NCI-H1694 treated with DMSO at 0.1 percent for 48 hours (cell line): ENCODE measurements at places on chromosomes 1 and 21.

- no peak for DNase-seq
These were observed 16.4 kb upstream of the KIAA0040 start for GRCh38 chr1:175208773-175209492.

GRCh38 chr1:150579945-150580642 lies 684 bp upstream of the MCL1 start:
- DNase-seq, result no peak

- DNase-seq, result no peak
These were observed 45.1 kb downstream of the GRIK3 start for GRCh38 chr1:36989241-36989640.

DNA sequence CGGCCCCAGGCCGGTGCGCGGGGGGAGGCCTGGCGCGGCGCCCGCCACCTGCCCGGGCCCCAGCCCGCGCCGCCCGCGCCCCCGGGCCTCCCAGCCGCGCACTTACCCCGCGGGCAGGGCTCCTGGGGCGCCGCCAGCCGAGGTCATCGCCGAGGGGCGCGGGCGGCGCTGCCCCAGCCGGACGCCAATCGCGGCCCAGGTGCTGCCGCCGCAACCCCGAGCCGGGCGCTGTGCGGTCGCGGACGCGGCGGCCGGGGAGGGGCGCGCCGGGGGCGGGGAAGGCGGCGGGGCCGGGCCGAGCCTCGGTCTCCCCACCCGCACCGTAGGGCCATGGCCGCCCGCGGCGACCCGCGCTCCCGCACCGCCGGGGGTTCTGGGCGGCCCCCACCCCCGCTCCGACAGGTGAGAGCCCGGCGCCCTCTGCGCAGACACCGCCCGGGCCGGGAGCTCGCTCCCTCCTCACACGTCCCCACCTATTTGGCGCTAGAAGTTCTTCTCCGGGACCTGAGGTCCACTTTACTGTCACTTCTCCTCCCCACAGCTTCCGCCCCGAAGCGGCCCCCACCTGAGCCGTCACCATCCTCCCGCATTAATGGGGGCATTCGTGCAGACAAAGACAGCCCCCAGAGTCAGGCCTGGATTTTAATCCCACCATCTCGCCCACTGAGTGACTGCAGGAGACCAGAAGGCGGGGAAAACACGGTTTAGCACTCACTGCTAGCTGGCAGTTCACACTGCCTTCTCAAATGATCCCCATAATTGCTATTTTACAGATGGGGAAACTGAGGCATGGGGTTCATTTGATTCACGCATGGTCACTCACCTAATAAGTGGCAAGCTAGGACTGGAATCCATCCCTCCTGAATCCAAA lies at the start of gene TTC39A:
Gene TTC39A, minus strand, starts transcription at position 232 of the 871 bp plus-strand sequence. Its CDS starts 85 bp downstream, at position 147.
- no peak for DNase-seq

DNA sequence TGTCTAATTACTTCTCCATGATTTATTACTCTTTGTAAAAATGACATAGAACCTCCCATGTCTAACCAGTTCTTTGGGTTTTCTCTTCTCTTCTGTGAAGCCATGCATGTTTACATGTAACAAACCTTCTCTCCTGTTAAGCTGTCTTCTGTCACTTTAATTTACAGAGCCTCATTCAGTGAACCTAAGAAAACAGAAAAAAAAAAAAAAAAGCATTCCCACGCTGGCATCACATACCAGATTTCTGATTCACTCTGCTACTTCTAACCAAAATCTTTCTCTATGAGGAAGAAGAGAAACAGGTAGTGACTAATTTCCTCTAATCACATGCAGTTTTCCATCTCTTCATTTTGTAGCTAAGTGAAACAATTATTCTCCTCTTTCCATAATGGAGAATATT lies 141.4 kb upstream of the CXADR start:
- no peak for DNase-seq

- DNase-seq, result no peak
These were observed 18.2 kb downstream of the PHLDA3 start for GRCh38 chr1:201450721-201451291.

- DNase-seq, result no peak
These were observed 79.0 kb downstream of the CASZ1 start for GRCh38 chr1:10717296-10718082.

DNA sequence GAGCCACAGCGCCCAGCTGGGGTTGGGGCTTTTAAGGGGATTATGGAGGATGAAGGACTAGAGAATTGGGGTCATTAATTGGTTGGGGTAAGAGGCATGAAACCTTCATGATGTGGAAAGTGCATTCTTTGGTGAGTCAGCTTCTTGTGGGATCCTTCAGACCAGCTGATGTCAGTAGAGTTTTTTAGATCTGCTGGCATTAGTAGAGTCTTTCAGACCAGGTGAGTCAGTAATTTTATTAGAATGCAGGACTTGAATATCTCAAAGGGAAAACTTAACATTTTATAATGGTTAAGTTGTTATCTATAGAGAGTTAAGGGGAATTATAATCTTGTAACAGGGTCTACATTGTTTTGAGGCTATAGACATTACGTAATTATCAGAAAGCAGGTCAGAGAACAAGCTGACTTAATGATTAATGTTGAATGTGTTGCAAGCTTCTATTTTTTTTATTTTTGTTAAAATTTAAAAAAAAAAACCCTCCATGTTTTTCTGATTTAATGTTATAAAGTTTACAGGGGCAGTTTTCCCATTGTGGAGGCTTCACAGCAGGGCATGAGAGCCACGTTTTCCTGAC lies 160.9 kb upstream of the FMN2 start:
- DNase-seq, result no peak

- DNase-seq, result no peak
These were observed 62.8 kb downstream of the NVL start for GRCh38 chr1:224266915-224267856.

GRCh38 chr1:150118716-150119115 lies 31.0 kb upstream of the PLEKHO1 start:
- DNase-seq, result no peak

GRCh38 chr21:43740497-43741156 lies 21.7 kb downstream of the PDXK start:
- DNase-seq, result no peak

GRCh38 chr1:100344774-100345173 lies 7.5 kb upstream of the CDC14A start:
- DNase-seq, result no peak

DNA sequence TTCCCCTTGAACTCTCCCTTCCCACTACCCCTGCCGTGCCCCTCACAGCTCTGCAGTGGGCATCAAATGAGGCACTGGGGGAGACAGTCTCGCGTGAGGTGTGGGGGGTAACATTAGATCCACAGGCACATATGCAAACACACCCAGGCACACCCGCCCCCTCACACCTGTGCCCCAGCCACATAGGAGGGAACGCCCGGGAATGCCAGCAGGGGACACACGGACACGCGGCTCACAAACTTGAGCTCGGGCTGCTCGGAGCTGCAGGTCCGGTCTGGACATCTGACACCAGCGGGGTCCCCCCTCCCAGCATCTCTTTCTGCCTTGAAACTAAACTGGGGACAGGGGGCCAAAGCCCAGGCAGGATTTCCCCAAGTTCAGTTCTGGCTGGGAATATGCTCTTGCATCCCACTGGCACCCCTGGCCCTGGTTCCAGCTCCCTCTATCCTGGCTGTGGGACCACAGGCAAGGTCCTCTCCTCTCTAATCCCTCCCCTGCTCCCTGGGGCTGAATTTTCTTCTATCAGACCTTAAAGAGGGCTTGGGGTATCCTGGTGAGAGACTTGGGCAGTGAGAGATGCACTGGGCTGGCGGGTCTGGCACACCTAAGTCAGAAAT lies 30.6 kb downstream of the CDCP2 start:
- DNase-seq, result no peak

- DNase-seq, result no peak
These were observed 19.3 kb upstream of the PAX7 start for GRCh38 chr1:18611311-18611710.

DNA sequence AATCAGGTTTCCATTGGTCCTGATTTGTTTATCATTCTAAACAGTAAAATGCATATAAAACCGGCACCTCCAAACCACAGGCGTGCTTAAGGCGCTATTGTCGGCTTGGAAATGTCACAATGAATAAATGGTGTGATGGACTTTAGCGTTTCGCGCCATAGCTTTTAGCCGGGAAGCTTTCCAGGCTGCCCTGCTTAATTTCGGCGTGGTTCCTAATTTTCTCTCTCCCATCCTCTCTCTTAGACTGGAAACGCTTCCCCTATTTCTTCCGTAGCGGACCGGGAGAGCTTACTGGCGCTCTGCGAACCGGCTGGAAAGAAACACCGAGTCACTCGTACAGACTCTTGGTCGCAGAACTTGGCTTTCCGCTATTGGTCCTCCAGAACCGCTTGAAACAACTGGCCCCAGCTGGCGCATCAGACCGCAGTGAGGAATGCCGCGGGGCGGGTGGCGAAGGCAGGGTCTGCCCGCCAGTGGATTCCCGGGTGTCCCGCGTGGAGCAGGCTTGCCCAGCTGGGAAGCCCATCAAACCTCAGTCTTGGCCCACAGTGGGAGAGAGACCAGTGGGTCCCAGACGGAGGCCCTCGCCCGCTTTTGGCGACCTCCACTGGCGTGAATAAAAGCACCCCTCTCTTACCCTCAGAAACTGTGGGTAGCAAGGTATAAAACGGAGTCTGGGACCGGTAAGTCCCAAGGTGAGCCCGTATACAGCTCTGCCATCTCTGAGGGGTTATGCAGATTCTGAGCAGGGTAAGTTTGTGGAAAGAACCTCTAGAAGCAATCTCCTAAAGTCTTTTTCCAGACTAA lies 4.0 kb upstream of the LHX8 start:
- no peak for DNase-seq

GRCh38 chr1:78333502-78333901 lies 157.3 kb upstream of the PTGFR start:
- peak; percentile 17 for DNase-seq

DNA sequence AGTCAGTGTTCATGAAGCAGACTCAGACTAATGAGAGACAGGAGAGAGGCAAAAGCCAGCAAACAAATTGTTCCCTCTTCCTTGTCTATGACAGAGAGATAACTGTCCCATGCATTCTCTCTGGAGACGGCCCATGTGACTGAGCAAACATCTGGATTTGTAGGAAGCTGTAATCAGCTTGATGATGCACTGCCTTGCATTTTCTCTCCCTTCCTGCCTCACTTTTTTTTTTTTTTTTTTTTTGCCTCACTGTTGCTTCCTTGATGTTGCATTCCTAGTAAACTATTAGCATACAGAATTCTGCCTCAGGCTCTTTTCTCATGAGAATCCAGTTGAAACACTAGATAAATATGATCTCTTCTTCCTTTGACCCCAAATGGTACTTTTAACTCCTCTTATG lies 134.5 kb downstream of the HHIPL2 start:
- no peak for DNase-seq

GRCh38 chr1:61370913-61371279 lies 288.5 kb downstream of the NFIA start:
- DNase-seq, result no peak

DNA sequence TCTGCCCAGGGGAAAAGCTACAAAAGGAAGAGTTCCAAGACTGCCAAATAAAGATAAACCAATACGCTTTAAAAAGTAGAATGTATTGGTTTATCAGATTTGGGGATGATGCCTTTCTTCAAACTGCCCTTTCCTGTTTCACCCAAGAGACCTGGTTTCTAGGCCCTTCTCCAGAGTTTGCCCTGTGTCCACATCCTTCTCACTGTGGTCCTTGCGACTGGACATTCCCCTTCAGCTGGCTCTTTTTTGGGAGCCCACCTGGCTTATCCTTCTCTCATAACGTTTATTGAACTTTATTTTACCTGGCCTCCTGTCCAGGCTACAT lies 490 bp upstream of the CZIB start:
- no peak for DNase-seq

- no peak for DNase-seq
These were observed 1357.4 kb upstream of the ADGRL4 start for GRCh38 chr1:80363689-80364475.

- DNase-seq, result no peak
These were observed 16.6 kb downstream of the NAV1 start for GRCh38 chr1:201555593-201555945.

DNA sequence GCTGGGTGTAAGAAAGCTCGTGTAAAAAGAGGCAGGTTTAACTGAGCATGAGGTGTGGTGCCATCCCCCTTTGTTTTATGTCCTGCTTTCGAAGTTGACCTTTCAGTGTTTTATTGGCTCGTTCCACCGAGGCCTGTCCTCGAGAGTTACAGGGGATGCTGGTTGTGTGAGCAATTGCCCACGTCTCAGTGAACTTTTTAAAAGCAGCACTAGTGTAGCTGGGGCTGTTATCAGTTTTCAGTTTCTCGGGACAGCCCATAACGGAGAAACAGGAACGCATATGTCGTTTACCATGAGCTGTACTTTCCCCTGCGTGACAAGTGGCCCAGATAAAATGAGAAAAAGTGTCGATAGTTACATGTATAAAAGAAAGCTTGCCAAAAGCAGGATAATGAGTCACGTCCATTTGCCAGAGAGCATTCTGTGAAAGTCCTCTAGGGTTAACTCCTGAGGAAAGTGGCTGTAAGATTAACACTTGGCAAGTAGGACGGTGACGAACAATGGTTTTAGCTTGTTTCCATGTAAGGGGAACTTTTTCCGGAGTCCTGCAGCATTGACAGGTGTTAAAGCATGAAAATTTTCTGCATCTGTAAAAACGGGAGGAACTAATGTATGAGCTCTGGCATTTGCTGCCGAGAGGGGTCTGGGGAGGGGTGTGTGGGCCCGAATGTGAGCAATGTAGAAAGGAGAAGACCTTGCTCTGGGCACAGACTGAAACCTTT lies 7.8 kb upstream of the LRRC47 start:
- DNase-seq, result no peak

- DNase-seq, result no peak
These were observed 46.3 kb upstream of the RPL11 start for GRCh38 chr1:23645338-23645737.

- DNase-seq, result no peak
These were observed 76.6 kb downstream of the PLPP3 start for GRCh38 chr1:56502700-56503245.

DNA sequence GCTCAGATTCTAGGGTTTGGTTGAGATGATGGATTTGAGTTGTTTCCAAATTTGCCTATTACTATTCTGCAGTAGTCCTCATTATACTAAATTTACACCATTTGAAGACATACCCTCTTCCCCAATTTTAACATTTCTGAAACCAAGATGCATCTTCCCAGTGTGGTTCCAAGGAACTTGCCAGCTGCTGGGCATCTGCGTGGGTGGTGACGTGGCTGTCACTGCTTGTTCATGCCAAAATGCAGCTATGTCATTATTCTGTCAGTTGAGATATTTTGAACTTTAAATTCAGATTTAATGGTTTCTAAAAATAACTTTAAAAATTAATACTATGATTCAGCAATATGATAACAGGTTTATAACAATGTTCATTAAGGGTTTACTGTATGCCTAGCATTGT lies 1.2 kb downstream of the ZFP69 start:
- DNase-seq, result no peak

- DNase-seq, result no peak
These were observed 69.2 kb downstream of the OLFML2B start for GRCh38 chr1:161954466-161954865.

DNA sequence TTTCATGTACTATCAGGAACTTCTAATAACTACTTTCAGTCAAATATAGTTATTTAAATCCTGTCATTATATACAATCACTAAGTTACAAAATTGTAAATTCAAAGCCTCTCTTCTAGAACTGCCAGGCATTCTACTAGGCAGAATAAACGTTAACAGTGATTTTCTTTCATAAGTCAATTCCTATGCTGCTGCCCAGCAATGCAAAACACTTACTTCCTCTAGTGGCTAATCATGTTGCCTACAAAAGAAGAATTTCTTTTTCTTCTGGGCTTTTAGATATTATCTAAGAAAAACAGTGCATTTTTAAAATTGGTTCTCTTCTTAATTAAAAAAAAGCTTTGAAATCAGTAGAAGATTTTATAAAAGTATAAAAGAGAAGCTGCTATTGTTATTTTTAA lies 509.8 kb upstream of the ADAMTS5 start:
- DNase-seq, result peak; percentile 15
